ENCODE measurements at places on chromosomes 1 and 21.

GRCh38 chr1:40270152-40270834 lies 12.3 kb downstream of the ZMPSTE24 start:
- DNase-seq = no peak

DNA sequence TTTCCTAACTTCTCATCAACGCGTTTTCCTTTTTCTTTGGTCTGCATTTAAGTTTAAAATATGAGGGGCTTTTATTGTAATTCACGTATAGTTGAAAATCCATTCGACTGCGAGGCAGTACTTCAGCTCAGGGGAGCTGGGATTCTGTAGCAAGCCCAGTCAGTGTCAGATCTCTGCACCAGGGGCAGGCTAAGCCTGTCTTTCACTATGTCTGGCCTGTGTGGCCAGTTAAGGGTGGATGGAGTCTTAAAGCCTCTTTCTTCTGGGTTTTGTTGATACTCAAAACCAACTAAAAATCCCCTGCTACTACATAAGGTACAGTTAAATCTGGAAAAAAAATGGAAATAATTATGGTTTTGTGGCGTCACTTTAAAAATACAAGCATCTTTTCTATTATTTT lies 124.7 kb downstream of the TYW3 start:
- no peak for DNase-seq

- DNase-seq = no peak
Observed at GRCh38 chr21:29487154-29487553, 188.4 kb downstream of the BACH1 start.

DNA sequence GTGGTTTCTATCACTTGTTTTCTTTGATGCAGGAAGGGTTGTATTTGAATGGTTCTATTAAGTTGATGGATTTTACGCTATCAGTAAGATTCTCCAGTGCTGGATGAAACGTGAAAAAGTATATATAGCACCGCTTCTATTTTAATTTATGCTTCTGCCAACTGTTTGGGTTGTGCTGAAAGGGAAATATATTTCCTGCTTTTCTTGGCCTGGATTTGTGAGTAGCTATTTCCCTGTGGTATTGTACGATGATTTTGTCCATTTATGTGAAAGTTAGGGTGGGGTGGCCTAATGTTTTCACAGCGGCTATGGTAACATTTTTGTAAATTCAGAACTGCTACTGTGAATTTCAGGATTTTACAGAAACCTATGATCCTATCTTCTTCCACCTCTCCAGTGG lies 322 bp downstream of the C1orf162 start:
- no peak for DNase-seq

Data from NCI-H187 treated with DMSO at 0.1 percent for 48 hours (cell line).